ENCODE measurements at places on chromosomes 2 and 18.

GRCh38 chr2:55518841-55519165, 715 bp upstream of the CFAP36 start:
- no peak for DNase-seq

DNA sequence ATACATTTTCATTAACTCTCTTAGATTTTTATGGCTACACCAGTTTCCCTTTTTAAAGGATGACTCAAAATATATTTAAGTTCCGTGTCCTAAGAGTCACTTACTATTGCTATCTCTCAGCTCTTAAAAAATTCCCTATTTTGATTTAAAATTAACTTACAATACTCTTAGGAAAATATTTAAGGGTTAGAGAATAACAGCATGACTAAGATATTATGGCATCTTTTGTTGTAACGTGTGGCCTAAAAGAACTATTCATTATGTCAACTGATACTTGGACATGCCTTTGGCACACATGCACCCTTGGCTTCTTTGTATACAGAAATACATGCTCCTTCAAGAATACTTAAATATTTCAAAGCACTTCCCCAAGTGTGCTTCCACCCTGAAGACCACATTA, 42.3 kb downstream of the SCN3A start:
- DNase-seq = no peak

DNA sequence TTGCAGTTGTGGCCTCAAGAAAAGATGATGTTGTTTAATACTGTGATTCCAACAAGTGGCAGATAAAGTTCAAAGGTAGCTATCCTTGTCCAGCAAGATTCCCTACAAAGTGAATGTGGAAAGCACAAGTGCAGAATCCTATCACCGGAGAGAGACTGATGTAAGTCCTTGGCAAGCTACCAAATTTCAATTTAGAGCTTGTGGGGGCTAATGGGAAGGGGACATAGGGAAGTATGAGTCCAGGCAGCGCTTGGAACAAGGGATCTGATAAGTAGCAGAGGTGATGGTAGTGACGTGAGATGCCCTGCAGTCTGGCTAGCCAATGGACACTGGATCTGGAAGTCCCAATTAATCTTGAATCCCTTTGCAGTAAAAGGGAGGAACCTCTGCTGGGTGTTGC, 165.2 kb upstream of the DTNA start:
- no peak for DNase-seq

GRCh38 chr2:5540856-5541255, 151.3 kb upstream of the SOX11 start:
- DNase-seq = no peak

DNA sequence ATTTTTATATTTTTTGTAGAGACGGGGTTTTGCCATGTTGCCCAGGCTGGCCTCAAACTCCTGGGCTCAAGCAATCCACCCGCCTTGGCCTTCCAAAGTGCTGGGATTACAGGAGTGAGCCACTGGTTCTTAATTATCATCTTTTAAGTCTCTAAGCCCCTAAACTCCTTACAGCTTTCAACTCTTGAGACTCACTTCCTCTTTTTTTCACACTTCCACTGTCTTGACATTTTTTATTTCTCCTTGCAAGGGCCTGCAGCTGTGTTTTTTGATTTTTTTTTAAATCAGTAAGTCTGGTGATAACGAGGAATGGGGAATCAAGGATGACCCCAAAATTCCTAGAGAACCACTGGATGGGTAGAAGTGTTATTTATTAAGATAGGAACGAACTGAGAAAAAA, 8.6 kb upstream of the ABCB11 start:
- no peak for DNase-seq

DNA sequence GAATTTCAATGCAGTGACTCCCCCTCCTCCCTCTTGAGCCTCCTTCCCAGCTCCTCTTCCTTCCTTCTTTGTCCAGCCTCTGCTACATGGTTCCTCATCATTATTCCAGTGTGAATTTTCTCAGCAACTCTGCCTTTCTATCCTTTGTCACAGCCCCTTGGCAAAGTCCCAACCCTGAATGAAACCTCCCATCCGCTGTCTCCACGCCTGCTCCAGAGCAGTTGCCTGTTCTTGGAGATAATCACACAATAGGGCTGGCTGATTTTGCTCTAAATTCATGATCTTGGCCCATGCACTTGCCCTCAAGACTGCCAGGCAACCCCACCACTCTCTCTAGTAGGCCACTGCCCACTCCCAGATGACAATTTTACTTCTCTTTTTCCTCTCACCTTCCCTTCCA, 61.4 kb downstream of the BCL2L11 start:
- DNase-seq = no peak

DNA sequence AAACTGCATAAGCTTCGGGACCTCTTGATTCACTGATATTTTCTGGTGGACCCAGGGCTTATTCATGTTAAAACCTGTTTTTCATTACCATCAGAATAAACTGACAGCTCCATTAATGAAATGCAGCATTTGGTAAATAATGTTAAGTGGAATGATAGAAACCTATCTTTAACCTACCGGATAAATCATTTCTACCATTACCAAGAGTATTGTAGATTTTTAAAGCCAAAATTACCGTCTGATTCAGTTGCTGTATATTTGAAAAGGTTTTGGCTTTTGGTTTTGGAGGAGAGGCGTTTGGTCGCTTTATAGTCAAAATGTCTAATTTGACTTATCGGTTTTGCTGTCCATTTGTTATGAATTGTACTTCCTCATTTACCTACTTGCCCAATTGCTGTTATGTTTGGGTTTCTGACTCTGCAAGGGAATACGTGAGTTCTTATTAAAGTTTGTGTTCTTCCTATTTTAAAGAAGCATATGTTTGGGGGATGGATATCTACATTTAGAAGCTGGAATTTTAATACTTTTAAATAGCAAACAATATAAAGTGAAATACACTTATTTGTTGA, 1.0 kb upstream of the CUL3 start:
- DNase-seq = no peak

GRCh38 chr18:8549254-8549757, 59.9 kb upstream of the RAB12 start:
- no peak for DNase-seq

- no peak for DNase-seq
Observed at GRCh38 chr2:187775196-187775595, 221.0 kb upstream of the TFPI start.

DNA sequence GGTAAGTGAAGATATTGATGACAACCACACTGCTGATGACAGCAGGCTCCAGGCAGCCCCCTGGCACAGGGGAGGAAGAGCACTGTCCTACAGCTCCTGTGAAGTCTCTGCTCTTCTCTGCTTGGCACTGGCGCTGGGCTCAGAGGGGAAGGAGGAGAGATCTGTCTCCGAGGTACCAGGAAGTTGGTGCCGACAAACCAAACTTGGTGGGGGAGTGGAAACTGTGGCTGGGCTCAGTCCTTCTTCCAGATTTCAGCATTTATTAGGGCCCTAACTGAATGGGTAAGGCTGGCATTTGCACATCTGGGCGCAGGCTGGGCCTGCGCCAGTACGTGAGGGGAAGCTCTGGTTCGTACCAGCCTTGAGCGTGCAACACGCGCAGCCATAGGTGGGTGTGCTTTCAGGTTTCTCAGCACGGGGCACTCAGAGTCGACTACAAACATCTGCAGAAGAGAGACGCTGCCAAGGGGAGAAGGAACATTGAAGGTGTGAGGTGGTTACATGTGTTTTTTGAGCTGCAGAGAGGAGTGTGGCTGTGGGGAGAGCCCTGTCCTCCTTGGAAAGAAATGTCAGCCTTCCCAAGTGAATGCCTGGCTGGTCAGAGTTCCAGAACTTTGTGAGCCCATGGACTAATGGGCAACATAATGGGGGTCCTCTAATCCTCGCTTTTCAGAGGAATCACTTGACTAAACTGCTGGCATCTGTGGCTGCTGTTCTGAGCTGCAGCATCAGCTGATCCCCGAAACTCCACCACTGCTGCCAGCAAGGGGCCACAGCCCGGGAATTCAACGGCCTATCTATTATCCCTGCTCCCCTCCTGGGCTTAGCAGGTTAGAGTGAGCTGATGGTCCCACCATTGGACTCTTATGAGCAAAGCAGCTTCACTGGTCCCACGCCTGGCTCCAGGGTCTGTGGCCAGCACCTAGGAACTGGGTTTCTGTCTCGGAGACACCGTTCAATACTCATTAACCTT, 55.2 kb upstream of the SEMA4C start:
- DNase-seq = peak; percentile 42

DNA sequence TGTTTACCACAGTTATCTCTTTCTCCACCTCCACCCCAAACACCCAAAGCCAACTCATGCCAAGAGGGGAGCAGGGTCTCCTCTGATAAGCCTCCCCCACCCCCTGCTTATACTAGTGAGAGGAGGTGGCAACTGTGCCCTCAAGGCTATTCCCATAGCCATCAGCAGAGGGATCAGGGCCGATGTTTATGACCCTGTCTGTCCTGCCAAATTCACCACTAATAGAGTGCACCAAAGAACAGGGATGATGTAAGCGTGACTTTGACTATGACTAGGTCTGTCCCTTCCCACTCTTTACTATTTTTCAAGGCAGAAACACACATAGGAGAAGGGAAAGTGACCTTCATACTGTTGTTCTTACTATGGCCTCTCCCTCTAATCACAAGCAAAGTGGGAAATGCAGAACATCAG, 74.6 kb downstream of the CLHC1 start:
- DNase-seq = no peak

DNA sequence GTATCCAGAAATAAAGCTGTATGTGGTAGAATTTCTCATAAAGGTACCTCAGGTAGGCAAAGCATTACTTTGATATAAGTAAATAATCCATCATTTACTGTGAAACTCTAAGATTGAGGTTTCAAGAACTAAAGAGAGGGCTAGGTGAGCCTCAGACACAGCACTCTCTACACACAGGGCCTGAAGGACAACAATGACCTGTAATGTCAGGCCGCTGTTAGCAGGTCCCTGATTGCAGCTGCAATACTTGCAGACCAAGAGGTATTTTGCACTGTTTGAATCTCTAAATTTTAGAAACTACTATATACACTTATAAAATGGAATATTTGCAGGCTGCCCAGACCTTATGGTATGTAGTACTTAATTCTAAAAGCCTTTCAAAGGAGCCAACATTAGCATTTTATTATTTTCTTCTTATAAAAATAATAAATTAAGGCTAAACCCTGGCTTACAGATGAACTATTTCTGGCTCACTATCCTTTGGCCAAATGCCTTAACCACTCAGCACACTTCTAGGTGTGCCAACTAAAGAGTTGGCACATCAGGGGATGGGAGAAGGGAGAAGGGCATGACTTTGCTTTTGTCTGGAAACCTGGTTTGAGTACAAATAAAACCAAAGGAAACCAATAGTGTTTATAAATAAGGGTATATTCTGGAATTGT, 66.7 kb upstream of the SLC39A10 start:
- no peak for DNase-seq

DNA sequence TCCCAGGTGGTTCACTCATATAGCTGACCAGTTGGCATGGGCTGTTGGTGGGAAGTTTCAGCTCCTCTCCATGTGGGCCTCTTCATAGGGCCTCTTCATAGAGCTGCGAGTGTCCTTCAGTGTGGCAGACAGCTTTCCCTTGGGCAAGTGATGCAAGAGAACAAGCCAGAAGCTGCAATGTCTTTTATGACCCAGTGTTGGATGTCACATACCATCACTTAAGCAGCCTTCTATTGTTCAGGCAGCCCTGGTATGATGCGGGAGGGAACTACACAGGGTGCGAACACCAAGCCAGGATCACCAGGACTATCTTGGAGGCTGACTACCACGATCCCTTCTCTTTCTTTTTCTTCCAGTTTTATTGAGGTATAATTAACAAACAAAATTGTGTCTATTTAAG, 126.5 kb upstream of the ITGA6 start:
- DNase-seq = no peak

DNA sequence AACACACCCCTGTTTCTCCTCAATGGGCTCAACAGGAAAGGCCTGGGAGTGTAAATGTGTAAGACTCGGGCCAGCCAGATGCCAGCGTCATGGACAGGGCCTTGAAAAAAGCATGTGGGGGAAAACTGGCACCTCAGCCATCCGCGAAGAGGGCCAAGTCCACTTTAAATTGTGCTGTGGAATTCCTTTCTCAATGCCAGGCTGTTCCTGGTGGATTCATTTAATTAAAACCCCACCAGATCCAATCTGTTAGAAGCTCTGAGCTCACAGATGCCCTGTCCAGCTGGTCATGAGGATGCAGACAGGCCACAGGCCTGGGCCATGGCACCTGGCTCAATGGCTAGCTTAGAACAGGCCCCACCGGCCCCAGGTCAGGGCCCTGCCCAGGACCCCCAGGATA, 24.8 kb downstream of the KCNK3 start:
- no peak for DNase-seq

Data from activated CD4-positive, alpha-beta T cell treated with anti-CD3 and anti-CD28 coated beads for 48 hours (primary cell).